ENCODE measurements at places on chromosomes 3 and 15. TPM values are rescaled to one million over a fixed set of nuclear protein-coding genes. Genes with fewer than 3 reads are reported as not detected.
A peak's percentile ranks its signal among the peaks of the same experiment; 100 is the strongest.

PLS1 gene
- total RNA-seq, result 1.4 TPM

ATP13A4 gene
- total RNA-seq, result 21.1 TPM

IL16 gene
- total RNA-seq, result 3.3 TPM

- no peaks in the 10 kb centered on the region for H3K36me3 ChIP-seq
- no peak for DNase-seq
- no peak overlapping the region for H3K27ac ChIP-seq
Observed at GRCh38 chr15:27865323-27865922, 233.7 kb downstream of the OCA2 start.

GRCh38 chr15:67024314-67024997 is 40.9 kb upstream of the SMAD3 start:
- peaks cover 6% of the 10 kb centered on the region for H3K4me1 ChIP-seq
- DNase-seq, result no peak
- no peak overlapping the region for H3K27ac ChIP-seq
- H3K36me3 ChIP-seq, result no peaks in the 10 kb centered on the region
- H3K4me3 ChIP-seq, result no peak overlapping the region
- no peaks in the 10 kb centered on the region for H3K27me3 ChIP-seq

- peaks cover 24% of the 10 kb centered on the region for H3K36me3 ChIP-seq
- H3K27me3 ChIP-seq, result no peaks in the 10 kb centered on the region
- H3K27ac ChIP-seq, result no peak overlapping the region
- no peak for DNase-seq
- peaks cover 8% of the 10 kb centered on the region for H3K4me1 ChIP-seq
- H3K4me3 ChIP-seq, result no peak overlapping the region
Observed at GRCh38 chr3:138646008-138646407, 37.4 kb downstream of the FAIM start.

DNA sequence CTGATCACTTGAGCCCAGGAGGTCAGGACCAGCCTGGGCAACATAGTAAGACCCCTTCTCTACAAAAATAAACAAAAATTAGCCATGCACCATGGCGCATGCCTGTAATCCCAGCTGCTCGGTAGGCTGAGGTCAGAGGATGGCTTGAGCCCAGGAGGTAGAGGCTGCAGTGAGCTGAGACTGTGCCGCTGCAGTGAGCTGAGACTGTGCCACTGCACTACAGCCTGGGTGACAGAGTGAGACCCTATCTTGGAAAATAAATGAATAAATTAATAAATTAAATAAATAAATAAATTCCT is 10.8 kb downstream of the SHISA5 start:
- peak overlapping the region; percentile 98 for H3K27ac ChIP-seq
- H3K4me1 ChIP-seq, result peaks cover 25% of the 10 kb centered on the region
- peak; percentile 63 for DNase-seq

- H3K27me3 ChIP-seq, result no peaks in the 10 kb centered on the region
- no peaks in the 10 kb centered on the region for H3K36me3 ChIP-seq
- no peak for DNase-seq
- no peak overlapping the region for H3K27ac ChIP-seq
- H3K4me3 ChIP-seq, result no peak overlapping the region
Observed at GRCh38 chr3:89238846-89239245, 131.4 kb downstream of the EPHA3 start.

DNA sequence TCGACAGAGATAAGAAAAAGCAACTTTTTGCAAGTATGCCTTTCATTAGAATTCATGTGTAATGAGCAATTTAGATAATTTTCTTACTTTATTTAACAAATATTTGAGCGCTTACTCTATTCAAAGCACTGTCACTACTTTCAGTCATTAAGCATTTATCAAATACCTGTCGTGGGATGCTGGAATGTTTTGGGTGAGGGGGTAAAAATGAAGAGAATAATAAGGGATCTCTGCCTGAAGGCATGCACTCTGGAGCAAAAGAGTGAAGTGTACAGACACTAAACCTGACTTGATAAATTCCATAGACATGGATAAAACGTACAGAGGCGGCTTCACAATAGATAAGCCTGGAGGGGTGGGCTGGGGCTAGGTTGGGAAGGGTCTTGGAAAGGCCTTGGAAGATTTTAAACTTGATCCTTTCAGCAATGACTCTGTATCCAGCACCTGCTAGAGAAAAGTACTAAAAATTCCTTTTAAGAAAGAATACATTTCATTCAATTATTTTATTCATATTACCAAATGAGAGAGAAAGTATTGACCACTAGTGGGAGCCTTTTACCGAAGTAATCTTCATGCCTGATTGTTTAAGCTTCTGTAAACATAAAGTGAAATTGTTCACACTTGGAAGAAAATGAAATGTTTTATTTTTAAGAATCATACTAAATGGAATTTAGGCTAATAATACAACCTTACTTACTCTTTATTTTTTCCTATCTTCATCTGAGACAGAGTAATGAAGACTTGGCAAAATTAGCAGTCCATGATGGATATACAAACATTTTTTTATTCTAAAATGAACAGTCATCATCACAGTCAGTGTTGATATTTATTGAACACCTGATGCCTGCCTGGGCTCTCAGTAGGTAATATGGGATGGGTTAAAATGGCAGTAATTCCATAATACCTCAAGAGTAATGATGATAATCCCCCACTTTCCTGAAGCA is 113.2 kb downstream of the PPP2R3A start:
- H3K27ac ChIP-seq, result no peak overlapping the region
- H3K27me3 ChIP-seq, result no peaks in the 10 kb centered on the region

DNA sequence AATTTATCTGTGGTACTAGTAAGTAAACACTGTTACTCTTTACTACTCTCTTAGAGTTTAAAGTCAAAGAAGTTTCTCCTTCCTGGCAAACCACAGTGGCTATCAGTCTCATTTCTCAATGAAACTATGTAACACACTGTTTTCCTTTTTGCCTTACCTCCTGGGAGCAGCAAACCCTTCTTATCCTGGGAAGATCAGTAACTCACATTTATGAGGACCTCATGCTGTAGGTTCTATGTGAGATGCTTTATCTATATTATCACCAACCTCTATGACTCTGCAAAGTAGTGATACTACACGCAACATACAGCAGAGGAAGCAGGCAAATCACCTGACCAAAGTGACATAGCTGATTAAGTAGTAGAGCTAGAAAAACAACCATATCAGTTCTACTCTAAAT is 35.3 kb downstream of the PBRM1 start:
- peaks cover 56% of the 10 kb centered on the region for H3K36me3 ChIP-seq
- no peak overlapping the region for H3K4me3 ChIP-seq
- H3K27ac ChIP-seq, result no peak overlapping the region
- no peaks in the 10 kb centered on the region for H3K4me1 ChIP-seq
- H3K27me3 ChIP-seq, result no peaks in the 10 kb centered on the region

GRCh38 chr3:82610236-82610635 is 848.8 kb upstream of the GBE1 start:
- no peaks in the 10 kb centered on the region for H3K27me3 ChIP-seq
- H3K36me3 ChIP-seq, result no peaks in the 10 kb centered on the region
- no peak overlapping the region for H3K4me3 ChIP-seq
- no peak overlapping the region for H3K27ac ChIP-seq

DNA sequence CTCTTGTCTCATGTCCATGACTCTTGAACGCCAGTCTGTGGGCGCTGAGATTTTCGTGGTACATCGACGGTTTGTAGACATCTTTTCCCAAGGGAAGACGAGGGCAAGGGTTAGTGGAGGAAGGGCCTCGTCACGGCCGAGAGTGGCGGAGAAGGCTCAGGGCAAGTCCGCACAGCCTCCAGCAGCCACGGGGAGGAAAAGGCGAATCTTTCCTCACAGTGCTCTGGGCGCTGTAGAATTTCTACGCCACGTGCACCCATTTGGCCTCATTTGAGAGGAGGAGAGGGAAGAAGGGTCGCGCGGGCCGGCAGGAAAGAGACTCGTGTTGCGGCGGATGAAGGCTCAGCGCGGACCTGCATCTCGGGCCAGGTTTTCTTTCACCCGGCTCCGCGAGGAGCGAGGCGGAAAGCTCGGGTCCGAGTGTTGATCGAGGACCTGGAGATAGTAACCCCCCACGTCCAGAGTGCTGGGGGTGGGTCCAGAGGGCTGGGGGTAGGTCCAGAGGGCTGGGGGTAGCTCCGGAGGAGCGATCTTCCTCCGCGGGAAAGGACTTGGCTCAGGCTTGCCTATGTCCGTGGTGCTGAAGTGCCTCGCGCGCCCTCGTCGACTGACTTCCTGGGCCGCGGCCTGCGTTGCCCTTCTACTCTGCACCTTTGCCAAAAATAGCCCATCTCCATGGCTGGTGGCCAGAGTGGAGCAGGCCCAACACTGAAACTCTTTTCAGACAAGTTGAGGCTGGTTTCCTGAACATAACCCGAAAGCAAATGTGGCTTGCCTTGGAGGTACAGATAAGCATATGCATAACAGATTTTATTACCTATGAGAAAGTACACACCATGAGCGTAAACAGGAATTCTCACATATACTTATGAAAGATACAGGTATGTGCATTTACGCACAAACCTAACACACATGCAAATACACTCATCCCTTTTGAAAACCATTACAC is 1.1 kb downstream of the SLC35G2 start:
- peak overlapping the region; percentile 77 for H3K4me3 ChIP-seq
- H3K27me3 ChIP-seq, result no peaks in the 10 kb centered on the region
- H3K36me3 ChIP-seq, result no peaks in the 10 kb centered on the region
- peak overlapping the region; percentile 71 for H3K27ac ChIP-seq
- no peak for DNase-seq
- peaks cover 14% of the 10 kb centered on the region for H3K4me1 ChIP-seq

- H3K27ac ChIP-seq, result no peak overlapping the region
- H3K27me3 ChIP-seq, result no peaks in the 10 kb centered on the region
- no peaks in the 10 kb centered on the region for H3K4me1 ChIP-seq
- no peak overlapping the region for H3K4me3 ChIP-seq
- no peaks in the 10 kb centered on the region for H3K36me3 ChIP-seq
Observed at GRCh38 chr3:186843039-186843432, 526 bp downstream of the ADIPOQ start.

DNA sequence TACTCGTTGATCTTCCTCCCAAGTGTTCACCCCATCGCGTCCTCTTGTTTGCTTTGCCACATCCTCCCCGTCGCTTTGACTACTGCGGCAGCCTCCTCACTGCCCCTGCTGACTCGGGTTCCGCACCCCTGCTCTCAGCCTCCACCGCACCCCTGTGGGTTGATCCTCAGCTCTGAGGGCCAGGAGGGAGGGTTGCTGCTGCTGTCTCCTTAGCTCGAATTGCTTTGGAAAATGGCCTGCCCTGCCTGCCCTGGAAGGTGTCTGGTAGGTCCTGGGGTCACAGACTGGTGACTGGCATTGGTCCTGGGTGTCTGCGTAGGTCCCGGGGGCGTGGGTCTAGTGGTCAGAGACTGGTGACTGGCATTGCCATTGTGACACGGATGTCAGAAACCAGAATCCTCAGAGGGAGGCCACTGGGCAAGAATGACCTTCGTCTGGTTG is 9.4 kb downstream of the MUC4 start:
- no peaks in the 10 kb centered on the region for H3K27me3 ChIP-seq
- H3K4me1 ChIP-seq, result no peaks in the 10 kb centered on the region
- no peak overlapping the region for H3K27ac ChIP-seq
- no peak for DNase-seq
